ENCODE measurements at places on chromosomes 11 and 22.

GRCh38 chr11:79708319-79708932 is 267.6 kb upstream of the TENM4 start:
- DNase-seq, result peak; percentile 13

- no peak for DNase-seq
Observed at GRCh38 chr11:122261546-122261945, 145.5 kb upstream of the BLID start.

DNA sequence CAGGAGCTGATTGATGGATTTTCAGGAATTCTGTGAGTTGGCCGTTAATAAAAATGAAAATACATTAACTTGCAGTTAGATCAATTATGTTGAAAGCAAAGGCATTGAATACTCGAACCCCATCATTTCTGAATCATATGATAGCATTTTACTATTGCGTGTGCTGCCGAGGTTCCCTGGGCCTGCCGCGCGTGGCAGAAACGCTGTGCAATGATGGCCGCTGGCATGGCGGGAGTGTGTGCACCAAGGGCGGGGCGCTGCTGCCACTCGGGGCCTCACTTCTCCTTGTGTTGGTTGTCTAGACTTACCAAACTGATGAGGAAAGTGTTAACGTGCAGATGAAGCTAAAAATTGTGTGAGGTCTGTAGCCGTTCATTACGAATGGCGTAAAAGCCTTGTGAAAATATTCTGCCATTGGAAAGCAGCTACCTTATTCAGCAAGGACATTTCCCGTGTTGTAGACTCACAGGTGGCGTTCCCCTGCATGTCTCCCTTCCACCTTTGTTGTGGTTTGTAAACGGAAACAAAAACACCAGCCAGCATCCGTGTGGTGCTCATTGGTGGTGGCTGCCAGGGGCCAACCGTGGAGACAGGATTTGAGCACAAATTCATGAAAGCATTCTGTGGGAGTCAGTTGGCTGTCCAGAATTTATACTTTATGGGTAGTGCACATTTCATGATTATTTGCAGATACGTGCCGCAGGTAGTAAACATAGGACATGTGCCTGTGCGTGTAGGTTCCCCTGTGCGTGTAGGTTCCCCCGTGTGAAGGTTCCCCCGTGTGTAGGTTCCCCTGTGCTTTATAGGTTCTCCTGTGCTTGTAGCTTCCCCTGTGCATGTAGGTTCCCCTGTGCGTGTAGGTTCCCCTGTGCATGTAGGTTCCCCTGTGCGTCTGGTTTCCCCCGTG is 5.9 kb upstream of the GRAMD4 start:
- DNase-seq, result peak; percentile 55

DNA sequence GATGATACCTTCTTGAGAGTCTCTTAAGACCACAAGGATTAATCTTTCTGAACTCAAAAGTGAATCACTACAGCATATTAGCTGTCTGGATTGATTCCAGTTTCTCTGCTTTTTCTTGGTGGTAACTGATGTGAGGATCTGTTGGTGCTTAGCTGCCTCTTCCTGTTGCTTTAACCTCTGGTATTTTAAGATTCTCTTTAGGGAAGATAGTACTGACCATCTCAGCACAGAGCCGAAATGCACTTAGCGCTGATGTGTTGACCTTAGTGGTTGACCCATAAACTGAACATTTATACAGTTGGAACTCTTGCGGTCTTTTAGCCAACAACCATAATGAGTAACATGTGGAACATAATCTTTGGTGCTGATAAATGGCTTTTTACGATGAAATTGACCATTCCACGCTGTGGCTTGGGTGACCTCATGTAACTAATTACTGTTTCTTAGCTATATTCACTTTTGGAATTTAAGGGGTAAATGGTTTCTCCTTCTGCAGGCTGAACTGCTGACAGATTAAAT is 33.7 kb downstream of the APLP2 start:
- DNase-seq, result no peak

DNA sequence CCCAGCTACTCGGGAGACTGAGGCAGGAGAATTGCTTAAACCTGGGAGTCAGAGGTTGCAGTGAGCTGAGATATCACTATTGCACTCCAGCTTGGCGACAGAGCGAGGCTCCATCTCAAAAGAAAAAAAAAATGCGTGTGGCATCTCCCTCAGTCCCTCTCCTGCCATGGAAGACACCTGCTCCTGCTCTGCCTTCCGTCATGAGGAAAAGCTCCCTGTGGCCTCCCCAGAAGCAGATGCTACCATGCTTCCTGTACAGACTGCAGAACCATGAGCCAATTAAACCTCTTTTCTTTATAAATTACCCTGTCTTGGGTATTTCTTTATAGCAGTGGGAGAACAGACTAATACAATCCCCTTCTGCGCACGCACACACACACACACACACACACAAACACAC is 249.4 kb downstream of the MN1 start:
- DNase-seq, result no peak

DNA sequence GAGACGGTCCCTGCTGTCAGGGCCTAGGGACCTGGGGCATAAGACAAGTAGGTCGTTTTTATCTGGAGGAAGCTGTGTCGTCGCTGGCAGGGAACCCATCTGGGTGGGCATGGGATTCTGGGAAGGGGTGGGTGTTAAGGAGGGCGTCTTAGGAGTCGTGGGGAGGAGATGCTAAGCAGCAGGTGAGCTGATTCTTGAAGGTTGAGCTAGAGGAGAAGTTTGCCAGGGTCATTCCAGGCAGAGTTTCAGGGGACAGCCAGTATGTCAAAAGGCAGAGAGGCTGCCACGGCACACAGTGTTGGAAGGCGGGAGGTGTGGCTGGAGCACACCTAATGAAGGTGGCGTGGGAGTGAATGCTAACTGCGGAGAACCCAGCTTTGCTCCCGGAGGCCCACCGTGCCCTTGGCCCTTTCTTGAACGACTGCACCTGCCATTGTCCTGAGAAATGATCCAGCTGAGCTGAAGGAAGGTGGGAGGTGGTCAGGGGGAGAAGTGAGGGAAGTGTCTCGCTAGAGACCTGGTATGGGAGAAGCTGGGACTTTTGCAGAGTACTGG is 1.3 kb downstream of the FAM118A start:
- DNase-seq, result no peak

DNA sequence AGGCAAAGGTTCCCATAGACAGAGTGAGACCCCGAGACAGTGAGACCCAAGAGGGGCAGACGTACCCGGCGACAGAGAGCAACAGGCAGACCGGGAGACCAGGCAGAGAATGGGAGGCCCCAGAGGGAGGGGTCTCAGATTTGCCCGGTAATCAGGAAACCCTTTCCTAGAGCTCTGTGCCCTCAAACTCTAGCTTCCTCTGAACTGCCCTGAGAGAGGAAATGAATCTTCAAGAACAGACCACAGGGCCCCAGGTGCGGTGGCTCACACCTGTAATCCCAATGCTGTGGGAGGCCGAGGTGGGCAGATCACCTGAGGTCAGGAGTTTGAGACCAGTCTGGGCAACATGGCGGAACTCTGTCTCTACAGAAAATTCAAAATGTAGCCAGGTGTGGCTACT is 47.7 kb downstream of the RPUSD4 start:
- no peak for DNase-seq

GRCh38 chr11:30346068-30346688 is 23.3 kb downstream of the ARL14EP start:
- DNase-seq, result no peak

DNA sequence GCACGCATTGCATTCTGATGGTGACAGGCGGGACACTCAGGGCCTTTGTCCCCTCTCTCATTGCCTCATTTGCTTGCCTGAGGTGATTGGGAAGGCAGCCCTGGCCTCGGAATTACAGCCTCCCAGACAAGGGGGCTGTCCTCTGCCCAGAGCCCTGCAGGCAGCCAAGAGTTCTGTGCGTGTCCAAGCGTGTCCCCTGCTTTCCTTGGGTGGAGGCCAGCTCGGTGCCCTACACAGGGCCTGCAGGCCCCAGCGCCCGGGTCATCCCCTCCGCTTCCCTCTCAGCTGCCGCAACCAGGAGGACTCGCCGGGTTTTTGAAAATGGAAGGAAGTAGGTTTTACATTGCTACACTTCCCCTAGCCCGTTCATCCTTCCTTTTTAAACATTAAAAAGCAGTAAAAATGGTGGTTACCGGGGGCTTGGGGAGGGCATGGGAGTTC is 1.9 kb downstream of the GRAMD4 start:
- DNase-seq, result no peak

DNA sequence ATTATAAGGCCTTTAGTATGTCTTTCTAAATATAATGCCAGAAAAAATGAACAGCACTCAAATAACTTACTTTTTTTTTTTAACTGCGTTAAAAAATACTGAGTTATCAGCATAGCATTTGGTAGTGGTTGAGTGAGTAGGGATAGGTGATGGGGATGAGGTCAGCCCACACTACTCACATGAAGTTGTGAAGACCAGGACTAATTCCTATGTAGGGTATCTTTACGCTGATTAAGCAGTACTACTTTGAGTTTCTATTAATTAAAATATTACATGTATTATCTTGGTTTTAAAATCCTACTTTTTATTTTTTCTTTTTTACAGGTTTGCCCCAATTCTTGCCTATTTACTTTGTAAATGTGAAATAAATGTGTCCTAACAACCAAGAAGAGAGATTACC is 13.5 kb downstream of the PHF21A start:
- no peak for DNase-seq

DNA sequence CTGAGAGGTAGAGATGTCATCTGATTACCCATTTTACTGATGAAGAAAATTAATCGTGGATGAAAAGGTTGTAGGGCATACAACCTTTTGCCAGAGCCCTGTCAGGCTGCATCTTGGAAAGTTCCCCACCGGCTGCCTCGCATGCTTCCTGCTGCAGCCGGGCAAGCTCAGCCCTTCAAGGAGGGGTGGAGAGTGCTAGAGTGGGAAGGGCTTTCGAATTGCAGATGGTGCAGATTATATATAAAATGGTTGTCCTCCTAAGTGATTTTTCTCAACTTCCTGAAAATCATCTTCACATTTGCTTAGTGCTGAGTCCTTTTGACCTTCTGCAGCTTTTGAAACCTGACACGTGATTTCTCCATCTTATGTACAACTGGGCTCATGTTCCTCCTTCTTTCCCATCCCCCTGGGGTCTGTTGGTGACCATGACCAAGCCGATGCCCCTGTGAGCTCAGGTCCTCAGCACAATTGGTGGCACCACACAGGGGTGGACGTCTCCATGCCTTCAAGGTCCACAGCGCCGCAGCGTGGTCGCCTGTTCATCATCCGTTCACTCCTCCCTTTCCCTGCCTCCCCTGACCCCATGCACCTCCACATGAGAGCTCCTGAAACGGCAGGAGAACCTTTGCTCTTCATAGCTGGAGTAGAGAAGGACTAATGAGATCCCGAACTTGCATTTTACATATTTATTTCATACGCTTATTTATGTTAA is 47.6 kb upstream of the MYO18B start:
- DNase-seq, result no peak
